Activated CD4-positive, alpha-beta T cell treated with anti-CD3 and anti-CD28 coated beads for 4 hours (primary cell): ENCODE measurements at places on chromosomes 5 and 9.

DNA sequence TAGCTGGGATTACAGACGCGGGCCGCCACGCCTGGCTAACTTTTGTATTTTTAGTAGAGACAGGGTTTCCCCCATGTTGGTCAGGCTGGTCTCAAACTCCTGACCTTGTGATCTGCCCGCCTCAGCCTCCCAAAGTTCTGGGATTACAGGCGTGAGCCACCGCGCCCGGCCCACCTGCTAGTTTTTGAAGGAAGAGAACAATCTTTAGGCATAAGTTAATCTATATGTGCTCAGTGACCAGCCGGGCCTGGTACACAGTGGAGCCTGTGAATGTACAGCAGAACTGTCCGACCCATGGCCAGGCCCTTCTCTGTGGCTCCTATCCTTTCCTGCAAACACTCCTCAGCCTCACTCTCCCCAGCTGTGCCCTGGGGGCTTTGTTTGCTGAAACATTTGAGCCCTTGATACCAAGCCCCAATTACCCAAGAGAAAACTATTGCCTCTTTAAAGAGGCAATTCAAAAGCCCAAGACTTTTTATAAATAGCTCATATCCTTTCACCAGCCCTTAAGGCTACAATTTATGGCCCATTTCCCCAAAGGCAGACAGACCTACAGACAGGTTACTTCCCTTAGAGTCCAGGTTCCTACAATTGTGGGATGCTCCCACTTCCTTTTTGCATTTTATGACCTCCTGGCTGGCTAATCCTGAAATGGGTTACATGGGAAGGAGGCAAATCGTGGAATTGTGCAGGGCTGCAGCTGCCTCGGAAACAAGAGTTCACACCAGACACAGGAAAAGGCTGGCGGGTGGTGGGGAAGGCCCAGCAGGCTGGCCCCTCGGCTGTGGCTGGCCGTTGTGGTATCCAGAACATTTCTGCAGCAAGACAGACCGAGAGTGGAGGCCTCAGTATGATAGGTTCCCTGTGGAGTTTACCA lies 37.5 kb downstream of the SPRY4 start:
- DNase-seq, result no peak

GRCh38 chr9:74025402-74025925 lies 471.7 kb upstream of the RORB start:
- no peak for DNase-seq

DNA sequence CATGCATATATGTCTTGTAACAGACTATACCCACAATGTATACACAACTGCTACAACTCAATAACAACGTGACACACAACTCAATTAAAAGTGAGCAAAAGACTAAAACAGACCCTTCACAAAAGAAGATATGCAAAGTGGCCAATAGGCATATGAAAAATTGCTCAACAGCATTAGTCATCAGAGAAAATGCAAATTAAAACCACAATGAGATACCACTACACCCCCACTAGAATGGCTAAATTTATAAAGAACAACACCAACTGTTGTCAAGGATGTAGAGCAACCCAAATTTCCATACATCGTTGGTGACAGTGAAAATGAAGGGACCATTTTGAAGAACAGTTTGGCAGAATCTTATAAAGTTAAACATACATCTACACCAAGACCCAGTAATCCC lies 38.9 kb downstream of the GABRB2 start:
- no peak for DNase-seq

GRCh38 chr9:71157731-71158130 lies 36.3 kb upstream of the TRPM3 start:
- no peak for DNase-seq

GRCh38 chr5:34624691-34625090 lies 31.4 kb upstream of the RAI14 start:
- no peak for DNase-seq

- DNase-seq, result no peak
Observed at GRCh38 chr5:141356950-141357349, 2.1 kb downstream of the PCDHGA4 start.

DNA sequence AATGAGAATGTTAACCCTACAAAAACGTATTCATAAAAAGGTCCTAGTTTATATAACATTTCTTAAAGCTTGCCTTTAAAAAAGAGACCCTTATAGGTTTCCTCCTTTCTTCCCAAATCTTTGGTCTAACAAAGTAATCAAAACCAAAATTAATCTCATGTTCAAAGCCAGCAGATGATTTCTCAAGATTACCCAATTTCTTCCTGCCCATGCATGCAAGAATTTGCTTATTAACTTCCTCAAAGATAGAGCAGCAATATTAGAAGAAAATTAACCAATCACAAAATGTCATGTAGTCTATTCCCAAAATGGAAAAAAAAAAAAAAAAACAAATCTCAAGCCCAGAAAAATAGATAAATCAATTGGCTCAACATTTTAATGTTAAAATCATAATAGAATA lies 114.9 kb downstream of the MLLT3 start:
- DNase-seq, result no peak
